ENCODE measurements at places on chromosomes 1 and 21.
A peak's percentile ranks its signal among the peaks of the same experiment; 100 is the strongest.

GRCh38 chr21:31130821-31131220 lies 92.5 kb upstream of the KRTAP19-8 start:
- no peak for DNase-seq

DNA sequence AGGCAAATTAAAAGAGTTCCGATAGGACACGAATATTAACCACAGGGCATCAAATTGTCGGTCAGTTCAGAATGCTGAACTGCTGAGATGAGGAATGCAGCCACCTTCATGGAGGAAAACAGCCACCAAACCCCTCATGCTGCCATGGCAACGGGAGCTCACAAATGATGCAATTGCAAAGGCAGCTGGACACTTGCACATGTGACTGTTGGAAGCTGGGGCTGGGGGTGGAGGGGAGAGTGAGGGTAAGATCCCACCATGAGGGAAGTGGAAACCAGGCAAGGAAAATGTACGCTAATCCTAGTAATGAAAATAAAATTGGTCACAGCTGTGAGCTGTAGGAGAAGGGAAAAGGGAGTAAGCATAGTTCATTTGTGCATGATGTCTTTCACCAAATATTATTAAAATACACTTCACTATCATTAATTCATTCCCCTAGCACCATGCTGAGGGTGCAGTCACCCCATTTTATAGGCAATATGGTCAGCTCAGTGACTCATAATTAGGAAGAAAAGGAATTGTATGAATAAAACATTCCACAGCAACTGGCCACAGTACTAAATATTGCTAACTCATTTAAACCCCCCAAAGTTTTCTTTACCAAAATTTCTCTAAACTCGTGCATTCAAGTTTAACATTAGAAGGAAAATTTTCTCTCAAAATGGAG lies 15.3 kb downstream of the BECN2 start:
- DNase-seq = no peak

DNA sequence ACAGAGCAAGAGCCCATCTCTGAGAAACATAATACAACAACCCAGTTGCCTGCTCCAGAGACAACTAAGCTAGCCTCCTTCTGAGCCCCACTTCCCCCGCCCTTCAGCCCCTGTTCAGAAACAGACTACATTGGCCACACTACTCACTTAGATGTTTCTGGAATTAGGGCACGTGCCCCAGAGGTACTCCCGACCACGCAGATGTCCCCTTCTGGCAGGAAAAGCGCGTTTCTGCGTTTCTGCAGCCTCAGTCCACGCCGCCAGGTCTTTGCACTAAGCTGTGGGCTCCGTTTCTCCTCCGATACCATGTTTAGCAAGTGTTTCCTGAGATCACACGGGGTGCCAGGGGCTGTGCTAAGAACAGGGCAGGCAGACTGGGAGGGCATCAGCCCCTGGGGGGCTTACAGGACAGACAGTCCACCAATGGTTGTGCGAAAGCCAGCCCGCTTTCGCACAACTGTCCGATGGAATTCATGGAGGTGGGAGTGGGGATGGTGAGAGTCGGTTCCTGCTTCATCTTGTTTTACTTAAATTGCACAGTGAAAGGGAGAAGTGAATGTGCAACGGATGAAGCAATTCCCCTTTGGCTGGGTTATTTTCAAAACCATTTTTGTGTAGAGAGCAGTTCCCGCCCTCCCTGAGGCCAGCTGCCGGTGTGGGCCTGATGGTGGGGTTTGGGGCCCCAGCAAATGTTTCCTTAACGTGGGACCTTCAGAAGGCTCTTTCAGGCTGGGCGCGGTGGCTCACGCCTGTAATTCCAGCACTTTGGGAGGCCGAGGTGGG lies 2.7 kb downstream of the PIK3CD start:
- no peak for DNase-seq

DNA sequence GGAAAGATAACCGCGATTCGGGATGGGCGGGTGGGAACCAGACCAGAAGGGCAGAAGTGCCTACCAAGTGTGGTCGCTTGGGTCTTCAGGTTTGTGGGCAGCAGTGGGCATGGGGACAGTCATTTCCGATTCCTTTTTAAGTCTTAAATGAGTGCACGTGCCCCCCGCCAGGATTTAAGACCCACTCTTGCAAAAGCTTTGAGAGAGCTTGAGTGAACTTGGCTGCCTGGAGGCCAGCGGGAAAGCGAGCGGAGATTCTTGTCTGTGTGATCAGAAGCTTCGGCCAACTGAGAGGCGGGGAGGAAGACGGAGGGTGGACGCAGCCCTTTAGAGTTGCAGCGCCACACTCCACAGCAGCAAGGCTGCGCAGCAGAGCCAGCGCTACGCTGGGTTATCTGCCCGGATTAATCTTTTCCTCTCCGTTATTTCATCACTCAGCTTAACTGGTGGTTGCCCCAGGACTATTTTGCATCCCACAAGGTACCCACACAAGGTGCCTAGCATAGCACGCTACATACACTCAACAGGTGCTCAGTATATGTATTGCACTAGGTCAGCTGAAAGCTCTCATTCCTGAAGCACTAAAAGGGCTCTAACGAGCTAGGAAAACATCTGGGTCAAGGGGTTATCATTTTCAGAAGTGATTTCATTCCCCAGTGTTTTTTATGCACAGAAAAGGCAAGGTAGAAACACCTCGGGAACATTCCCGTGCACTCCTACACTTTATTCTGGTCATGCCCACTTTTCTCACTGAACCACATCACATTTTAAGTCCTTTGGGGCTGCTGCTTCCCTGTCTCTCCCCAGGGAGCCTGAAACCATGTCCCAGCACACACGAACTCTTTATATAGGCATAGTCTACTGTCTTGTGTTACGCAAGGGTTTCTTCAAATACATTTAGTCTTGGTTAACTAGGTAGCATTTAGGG lies 1.5 kb upstream of the BATF3 start:
- peak; percentile 27 for DNase-seq

DNA sequence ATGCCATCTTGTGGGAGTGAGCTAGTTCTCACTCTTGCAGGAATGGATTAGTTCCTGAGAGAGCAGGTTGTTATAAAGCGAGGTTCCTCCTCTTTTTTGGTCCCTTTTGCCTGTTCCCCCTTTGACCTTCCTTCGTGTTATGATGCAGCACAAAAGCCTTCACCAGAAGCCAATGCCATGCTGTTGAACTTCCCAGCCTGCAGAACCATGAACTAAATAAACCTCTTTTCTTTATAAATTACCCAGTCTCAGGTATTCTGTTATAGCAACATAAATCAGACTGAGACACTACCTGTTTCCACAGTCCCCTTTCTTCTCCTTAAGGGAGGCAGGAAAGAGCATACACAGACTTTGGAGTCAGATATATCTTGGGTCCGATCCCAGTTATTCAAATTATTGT lies 25.6 kb downstream of the DISP3 start:
- no peak for DNase-seq

- no peak for DNase-seq
Observed at GRCh38 chr1:58908561-58909560, 125.0 kb upstream of the JUN start.

DNA sequence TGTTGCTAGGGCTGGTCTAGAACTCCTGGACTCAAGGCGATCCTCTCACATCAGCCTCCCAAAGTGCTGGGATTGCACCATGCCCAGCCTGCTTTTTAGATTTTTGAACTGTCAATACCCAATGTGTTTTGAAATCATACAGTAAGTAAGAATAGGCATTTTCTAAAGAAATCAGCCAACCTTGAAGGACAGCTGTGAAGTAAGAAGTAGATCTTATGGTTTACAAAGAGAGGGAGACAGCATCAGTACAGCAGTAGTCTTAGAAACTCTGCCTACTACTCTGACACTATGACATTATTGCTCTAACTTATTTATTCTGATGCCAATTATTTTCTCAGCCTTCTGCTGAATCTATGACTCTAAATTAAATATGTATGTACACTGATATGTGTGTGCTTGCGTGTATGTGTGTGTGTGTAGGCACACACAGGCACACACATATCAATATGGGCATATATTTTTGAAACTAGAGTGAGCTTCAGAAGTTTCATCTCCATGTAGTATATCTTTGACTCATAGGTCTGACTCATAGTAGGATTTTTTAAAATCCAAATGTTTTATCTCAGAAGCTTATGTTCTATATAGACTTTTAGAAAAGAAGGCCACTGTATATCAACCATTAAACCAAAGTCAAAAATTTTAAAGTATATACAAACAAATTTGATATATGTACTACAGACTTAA lies 140.4 kb downstream of the COL24A1 start:
- no peak for DNase-seq

GRCh38 chr1:203026031-203026665 lies at the start of gene PPFIA4:
TSS of gene PPFIA4 (plus strand) at chr1:203026491. CDS start at chr1:203039009, 12,518 bp downstream.
- DNase-seq = peak; percentile 71

GRCh38 chr1:156874572-156875340 lies 14.1 kb downstream of the NTRK1 start:
- no peak for DNase-seq

DNA sequence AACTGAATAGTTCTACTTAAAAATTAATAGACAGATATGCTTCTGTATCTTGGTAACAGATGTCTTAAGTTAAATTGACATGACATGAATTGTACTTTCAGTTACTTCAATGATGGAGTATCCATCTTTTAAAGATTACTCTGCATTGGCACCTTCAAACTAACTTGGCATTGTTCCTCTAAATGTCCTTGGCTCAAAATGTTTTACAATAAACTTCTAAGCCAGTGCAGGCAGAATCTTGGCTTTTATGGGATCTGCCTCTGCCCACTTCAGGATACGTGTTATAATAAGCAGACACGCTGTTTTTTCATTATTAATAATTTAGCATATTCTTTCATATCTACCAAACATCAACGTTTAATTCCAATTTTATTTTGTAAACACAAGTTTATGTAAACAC lies 873.4 kb upstream of the ADAMTS5 start:
- no peak for DNase-seq

- DNase-seq = no peak
Observed at GRCh38 chr1:79633456-79633855, 626.9 kb upstream of the ADGRL4 start.

DNA sequence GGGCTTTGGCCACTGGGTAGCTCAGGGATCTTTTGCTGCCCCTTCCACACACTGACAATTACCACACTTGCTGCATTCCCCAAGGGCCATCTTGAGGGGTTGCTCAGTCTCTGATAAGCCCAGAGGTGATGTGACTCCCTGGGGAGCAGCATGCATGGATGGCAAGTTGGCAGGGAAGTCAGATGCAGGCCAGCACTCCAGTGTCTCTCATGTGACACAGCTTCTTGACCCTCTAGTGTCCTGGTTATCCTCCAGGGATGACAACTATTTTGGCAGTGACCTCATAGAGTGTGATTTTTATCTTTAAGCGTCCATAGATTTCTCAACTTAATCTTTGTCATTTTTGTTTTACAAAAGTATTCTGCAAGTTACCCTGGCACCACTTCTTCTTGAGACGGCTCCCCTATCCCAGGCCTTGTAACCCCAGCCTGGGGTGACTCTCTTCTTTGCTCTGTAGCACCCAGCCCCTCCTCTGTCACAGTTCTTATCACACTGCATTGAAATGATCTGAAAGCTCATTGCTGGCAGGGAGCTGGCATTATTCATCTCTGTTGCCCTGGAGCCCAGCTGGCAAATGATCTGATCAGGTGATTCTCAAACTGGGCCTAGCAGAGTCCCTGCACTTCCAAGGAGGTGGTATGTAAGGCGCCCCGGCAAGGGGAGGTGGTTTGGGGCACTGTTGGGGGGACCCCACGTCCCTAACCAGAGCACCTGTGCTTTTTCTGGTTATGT lies 72.6 kb downstream of the TENT5C start:
- no peak for DNase-seq

DNA sequence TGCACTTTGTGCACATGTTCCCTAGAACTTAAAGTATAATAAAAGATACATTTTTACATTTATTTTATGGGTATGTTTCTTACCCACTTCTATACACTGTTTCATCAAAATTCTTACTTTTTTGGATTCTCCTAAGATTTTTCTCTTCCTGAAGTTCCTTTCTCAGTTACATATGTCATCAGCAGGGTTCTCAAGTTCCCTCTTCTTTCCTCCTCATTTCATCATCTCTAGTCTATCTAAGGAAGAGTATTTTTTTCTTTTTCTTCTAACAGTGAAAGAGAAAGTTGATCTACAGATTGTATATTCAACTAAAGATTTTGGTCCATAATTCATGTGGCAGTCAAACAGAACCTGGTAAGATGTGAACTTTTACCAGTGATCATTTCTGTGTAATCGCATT lies 41.2 kb upstream of the CYYR1 start:
- DNase-seq = no peak

GRCh38 chr21:36664662-36664990 lies 34.3 kb upstream of the SIM2 start:
- DNase-seq = no peak

DNA sequence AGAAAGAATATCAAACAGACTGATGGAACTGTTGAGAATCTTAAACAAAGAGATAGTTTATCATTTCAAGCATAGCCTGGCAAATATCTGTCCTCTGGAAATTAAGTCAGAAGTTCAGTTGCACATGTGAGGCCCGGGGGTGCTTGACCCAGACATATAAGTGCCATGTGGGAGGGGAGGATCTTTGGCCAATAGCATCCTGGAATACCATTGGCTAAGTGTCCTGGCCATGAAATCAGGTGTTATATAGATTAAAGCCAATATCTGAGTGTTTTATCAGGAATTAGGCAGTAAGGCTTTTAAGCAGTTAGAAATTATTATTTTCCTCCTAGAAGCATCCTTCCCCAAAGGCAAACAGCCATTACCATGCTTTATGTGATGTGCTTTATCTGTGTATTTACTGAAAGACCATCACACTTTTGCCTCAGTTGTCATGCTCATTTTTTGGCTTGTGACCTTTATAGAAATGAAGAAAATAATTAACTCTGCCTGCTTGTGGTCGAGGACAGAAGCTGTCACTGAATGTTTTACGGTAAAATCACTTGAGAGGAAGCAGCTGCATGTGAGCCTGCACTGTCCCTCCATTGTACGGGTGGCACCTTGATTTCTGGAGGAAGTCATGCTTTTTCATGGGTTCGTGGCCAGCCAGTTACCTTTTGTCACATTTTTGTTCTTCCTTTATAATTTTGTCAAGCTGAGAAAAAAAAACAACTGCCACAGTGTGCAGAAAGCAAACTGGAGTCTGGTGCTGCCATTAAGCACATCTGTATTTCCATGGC lies 259.9 kb upstream of the FMN2 start:
- no peak for DNase-seq

- no peak for DNase-seq
Observed at GRCh38 chr21:41322496-41323382, 6.1 kb downstream of the FAM3B start.

- DNase-seq = no peak
Observed at GRCh38 chr1:68142461-68142860, 89.9 kb downstream of the WLS start.

GRCh38 chr1:25166847-25167246 lies 65.5 kb downstream of the SYF2 start:
- no peak for DNase-seq

GRCh38 chr1:200134116-200134515 lies 106.6 kb downstream of the NR5A2 start:
- no peak for DNase-seq

GRCh38 chr1:109669246-109669948 lies 1.5 kb downstream of the GSTM2 start:
- DNase-seq = no peak
